ENCODE measurements at places on chromosomes 2 and 18.

GRCh38 chr2:162106146-162106551 is 32.1 kb upstream of the DPP4 start:
- no peak for DNase-seq

- no peak for DNase-seq
Measured at GRCh38 chr18:37421341-37422077, 144.1 kb downstream of the CELF4 start.

DNA sequence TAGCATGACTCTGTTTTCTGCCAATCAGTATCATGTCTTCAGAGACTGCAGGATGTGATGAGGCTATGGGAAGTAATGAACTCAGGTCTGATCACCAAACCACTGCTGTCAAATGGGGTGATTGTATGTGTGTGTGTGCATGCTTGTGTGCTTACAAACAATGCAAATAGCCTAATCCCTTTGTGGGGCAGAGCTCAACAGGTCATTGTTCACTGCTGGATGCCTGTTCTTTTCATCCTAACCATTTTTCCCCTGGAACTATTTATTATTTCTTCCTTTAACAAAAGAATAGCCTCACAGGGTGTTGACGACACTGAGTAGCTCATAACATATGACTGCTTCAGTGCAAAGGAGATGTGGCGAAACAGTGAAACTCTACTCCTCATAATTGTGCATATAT is 55.9 kb downstream of the NXPH2 start:
- DNase-seq = no peak

GRCh38 chr2:9565436-9566153 is 10.0 kb upstream of the ADAM17 start:
- DNase-seq = peak; percentile 35

GRCh38 chr2:179177694-179178093 is 86.9 kb downstream of the SESTD1 start:
- no peak for DNase-seq

GRCh38 chr2:45874344-45874743 is 222.9 kb downstream of the PRKCE start:
- no peak for DNase-seq

DNA sequence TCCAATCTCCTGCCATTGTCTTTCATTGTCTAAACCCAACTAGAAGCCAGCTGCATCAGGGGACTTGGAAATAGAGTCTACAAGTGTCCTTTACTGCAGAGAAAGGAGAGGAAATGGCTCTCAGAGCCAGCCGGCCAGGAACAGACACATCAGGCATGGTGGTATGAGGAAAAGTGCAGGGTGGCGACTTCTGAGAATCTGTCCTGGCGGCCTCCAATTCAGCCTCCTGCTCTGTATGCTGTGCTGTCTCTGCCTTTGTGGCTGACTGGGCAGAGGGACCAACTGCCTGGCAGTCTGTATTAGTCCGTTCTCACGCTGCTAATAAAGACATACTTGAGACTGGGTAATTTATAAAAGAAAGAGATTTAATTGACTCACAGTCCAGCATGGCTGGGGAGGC is 36.8 kb upstream of the AQP4 start:
- DNase-seq = peak; percentile 9

DNA sequence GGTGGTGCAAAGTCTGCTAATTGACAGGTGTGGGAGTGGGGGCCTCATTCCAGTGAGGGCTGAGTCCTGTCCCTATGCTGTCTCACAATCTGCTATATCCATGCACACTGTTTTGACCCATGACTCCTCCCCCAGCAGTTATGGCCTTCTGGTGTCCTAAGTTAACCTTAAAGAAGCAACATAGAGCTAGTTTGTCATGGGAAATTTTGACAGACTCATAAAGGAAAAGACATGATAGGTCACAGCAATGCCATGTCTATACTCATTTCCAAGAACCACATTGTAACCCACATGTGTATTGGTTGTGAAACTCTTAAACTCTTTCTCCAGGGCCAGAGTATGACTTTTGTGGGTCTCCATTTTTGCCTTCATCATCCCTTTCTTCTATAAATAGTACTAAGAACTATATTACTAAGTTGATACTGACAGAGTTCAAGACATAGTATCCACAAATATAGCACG is 78.2 kb upstream of the SLC1A4 start:
- DNase-seq = no peak

DNA sequence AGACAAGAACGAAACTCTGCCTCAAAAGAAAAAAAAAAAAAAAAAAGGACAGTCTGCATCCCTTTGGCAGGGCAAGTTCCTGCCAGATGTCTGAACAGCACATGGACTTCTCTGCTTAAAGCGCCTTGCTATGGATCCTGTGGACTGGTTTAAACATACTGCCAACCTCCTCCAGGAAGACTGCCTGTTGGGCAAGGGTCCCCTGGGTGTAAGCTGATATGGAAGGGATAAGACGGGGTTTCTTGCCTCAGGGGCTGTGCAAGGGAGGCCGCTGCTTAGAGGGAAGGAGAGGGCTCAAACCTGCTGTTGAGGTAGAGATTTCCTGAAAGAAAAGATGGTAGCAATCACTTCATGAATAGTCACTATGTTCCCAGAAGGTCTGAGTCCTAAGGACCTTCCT is 22.2 kb downstream of the SKA1 start:
- DNase-seq = no peak

DNA sequence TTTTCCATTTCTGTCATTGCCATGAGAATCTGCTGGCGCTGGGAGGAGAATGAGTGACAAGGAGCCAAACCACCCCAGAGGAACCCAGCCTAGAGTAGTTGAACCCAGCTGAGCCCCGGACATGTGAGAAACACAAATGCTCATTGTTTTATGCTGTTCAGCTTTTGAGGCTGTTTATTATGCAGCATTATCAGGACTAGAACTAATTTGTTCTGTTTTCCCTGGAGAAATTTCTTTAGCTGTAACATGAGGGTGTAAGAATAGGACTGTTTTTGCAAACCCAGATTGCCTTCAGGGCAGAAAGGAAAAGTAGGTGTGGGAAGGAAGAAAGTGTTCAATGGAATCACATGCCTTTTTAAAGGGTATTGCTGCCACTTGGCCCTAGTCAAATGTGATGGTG is 28.5 kb upstream of the DOCK10 start:
- DNase-seq = peak; percentile 82

- no peak for DNase-seq
Measured at GRCh38 chr2:219300022-219300421, 9.2 kb downstream of the PTPRN start.

DNA sequence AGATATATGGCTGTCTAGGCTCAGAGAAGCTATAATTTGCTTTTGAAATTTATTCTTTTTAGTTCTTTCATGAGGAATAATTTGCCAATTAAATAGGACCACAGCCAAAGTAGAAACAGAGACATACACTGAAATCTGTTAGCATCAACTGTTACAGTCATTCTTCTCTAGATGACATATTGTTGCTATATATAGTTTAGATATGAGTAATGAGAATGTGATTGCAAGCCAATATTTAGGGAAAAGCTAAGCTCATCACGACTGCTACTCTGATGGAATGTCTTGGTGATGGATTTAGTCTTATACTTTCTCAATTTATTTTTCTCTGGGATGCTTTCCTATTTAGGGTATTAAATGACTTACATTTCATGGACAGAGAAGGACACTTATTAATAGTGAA is 259.1 kb downstream of the LNPK start:
- DNase-seq = no peak

GRCh38 chr2:204251158-204251997 is 293.9 kb upstream of the PARD3B start:
- no peak for DNase-seq

DNA sequence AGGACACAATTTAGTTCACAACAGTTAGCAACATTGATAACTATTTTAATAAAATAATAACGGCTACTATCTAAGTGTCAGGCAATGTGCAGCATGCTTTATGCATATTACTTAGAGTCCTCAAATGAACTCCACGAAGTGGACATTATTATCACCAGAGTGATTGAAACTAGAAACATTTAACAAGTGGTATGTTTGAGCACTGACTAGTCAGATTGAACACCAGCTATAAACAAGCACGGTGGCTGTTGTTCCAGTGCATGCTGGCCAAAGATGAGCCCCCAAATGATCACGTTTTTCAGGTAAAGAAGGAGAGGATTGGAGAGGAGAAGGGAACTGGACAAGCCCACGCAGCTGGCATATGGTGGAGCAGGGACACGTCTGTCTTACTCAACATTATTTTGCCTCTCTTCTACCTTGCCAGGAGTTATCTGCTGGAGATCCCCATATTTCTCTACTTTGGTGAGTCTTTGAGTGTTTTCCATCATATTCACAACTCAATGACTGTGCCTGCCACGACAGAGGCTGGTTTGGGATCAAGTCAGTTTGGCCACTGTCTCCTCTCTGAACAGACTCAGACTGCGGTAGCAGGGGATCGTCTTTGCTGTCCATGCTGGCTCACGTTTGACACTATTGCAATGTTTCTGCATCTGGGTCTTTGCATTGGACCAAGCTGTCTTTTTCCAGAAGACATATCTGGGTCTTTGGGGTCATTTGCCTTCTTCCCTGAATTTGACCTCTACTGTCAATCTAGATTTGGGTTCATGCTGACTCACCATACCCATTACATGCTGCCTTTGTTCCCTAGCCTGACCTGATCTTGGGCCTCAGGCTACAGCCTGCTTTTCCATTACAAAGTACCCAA is 66.0 kb upstream of the ACSL3 start:
- DNase-seq = no peak

DNA sequence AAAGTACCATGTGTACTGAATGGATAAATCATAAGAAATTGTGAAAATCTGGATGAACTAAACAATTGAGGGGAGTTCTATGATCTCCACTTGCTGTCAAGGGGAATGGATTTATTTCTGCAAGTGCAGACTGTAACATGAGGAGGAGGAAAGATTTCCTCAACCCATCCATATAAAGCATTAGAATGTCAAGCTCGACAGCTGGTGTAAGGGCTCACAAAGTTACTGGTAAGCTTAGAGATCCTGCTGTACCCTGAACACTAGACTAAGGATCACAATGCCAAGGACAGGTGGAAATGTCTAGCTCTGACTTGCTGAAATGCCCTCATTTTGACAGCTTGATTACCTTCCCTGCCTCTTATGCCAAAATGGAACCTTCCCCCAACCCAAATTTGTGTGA is 125.3 kb downstream of the TCF4 start:
- DNase-seq = no peak

- DNase-seq = no peak
Measured at GRCh38 chr2:2845267-2845666, 514.2 kb upstream of the MYT1L start.

DNA sequence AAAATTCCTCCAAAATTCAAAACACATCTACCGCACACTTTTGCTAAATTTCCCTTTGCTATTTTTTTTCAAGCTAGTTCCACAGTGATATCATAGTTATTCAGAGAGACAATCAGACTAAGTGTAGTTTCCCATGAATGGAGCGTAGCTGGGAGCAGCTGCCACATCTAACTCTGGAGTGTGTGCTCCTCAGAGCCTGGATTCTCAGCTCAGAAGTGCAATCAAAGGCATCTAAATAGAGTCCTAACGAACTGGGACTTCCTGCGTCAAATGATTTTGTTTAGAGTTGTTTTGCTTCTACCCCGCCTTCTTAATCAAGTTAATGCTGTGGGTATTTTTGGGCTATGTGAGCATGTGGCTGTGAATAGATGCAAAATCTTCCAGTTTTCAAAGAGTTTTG is 160.3 kb downstream of the TMEM18 start:
- no peak for DNase-seq

- no peak for DNase-seq
Measured at GRCh38 chr18:1045658-1046057, 141.0 kb downstream of the ADCYAP1 start.

- DNase-seq = peak; percentile 66
Measured at GRCh38 chr2:232588680-232589585, 38.4 kb downstream of the EIF4E2 start.

- DNase-seq = no peak
Measured at GRCh38 chr2:169736902-169737301, 3.3 kb downstream of the KLHL23 start.

GRCh38 chr2:11090187-11090586 is 65.1 kb upstream of the SLC66A3 start:
- DNase-seq = no peak

DNA sequence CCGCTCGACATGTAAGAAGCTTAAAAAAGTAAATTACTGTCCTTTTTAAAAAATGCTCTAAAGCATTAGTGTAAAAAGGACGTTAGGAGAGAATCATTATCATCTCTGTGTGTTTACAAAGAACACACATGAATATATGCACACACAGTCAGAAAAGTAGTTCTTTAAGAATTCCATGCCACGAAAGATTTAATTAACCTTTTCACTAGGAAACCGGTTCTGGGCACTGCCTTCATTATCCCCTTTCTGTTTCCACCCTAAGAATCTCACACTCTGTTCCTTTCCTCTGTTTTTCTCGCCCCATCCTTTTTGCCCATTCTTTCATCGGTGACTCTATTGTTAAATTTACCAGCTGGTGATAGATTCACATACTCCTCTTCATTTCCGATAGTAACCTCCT is 338.6 kb downstream of the DCC start:
- no peak for DNase-seq

DNA sequence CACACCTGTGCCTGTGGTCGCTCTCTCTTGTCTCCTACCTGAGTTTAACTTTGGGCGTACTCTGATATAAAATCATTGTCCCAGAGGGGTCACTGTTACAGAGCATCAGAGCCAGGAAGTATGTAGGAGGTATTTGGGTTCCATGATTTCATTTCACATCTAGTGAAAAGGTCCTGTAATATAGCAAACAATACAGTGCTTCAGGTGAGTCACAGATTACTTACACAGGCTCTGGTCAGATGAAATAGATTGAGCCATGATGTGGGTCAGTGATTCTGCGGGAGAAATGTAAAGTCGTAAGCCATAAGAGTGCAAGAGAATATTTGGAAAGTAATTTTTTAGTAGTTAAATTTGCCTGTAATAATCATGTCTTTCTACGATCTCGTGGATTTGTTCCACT is 70.2 kb downstream of the SOCS6 start:
- DNase-seq = no peak

- no peak for DNase-seq
Measured at GRCh38 chr2:68879296-68879695, 8.1 kb upstream of the BMP10 start.

DNA sequence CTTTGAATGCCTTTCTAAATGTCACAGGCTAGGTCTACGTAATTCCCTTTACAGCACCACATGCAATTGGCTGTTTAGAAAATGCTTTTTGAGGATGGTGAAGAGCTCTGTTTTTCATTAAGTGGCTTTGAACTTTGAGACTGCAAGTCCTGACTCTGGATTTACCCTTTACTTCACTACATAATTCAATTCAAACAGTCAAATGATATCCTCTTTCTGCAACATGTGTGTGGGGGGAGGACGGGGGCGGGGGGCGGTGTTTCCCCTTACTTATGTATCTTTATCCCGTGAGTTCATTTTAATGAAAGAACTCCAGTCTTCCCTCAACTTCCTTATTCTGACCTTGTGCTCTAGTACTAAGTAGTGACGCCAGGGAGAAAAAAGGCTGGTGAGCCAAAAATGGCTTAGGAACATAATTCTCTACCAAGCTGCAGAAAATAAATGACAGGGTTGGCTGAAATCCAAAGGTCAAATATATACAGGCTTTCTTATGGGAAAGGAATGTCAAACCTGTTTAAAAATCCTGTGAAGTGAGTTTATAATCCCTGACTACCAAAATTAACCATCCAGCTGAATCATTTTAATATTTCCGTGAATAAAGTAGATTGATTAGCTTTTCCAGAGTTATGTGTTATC is 119.6 kb downstream of the SLC8A1 start:
- DNase-seq = no peak

All from amygdala (tissue), 56 donors.